Natural killer cell (primary cell): ENCODE measurements at places on chromosomes 16 and 17.

GRCh38 chr17:66281661-66282369, 20.6 kb upstream of the PRKCA start:
- no peaks in the 10 kb centered on the region for H3K4me1 ChIP-seq
- no peaks in the 10 kb centered on the region for H3K27me3 ChIP-seq
- no peak for DNase-seq
- H3K36me3 ChIP-seq: no peaks in the 10 kb centered on the region
- H3K27ac ChIP-seq: no peak overlapping the region

- peaks cover 56% of the 10 kb centered on the region for H3K4me1 ChIP-seq
- DNase-seq: no peak
- H3K27ac ChIP-seq: no peak overlapping the region
- H3K36me3 ChIP-seq: no peaks in the 10 kb centered on the region
These were observed 886 bp upstream of the OR1F1 start for GRCh38 chr16:3186946-3187690.

DNA sequence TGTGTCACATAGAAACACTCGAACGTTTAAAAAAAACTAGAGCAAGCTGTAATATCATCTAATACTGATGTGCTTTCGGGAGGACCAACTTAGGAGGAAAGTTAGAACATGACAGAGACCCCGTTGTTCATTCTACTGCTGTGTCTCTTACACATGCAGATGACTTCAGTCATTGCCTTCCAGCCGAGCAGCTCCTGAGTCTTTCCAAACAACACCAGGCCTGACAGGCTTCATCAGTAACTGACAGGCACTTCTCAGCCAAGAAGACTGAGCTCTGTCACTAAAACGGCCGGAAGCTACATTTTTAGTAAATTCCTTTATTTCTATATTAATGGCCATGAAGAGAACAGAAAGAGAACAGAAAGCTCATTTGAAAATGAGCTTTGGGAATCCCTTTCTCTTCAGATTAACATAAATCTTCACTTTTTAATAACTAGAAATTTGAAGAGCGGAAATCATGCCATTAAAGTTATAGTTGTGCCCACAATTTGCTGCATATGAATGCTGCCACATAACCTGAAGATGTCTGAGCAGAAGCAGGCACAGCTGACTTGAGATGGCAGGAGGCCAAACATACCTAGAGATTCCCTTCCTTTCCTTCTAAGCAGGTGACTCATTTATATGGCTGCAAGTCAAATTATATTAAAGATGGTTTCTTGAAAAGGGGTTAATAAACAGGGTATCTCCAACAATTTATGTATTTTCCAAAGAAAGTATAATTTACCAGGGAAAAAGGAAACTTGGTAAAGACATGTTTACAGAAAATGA, 148.9 kb downstream of the ITFG1 start:
- no peak for DNase-seq
- H3K36me3 ChIP-seq: peaks cover 13% of the 10 kb centered on the region
- H3K4me1 ChIP-seq: no peaks in the 10 kb centered on the region
- no peak overlapping the region for H3K27ac ChIP-seq

- H3K4me3 ChIP-seq: no peak overlapping the region
- DNase-seq: no peak
These were observed 32.0 kb downstream of the CDH13 start for GRCh38 chr16:82658796-82659195.

DNA sequence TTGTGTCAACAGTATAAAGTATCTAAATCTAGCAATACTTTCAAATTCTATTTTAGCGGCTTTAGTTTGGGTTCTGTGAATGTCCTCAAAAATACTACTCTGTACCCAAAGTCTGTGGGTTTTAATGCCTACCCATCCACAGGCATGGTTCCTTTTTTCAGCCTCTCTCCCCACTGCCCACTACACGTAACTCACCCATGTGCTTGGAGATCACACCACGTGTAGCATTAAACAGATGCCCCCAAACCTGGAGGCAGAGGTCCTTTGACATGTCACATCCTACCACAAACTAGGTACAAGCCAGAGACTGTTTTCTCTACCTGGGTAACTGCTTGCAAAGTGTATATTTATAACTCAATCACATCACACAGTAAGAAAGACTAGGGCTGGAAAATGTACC, 5.4 kb downstream of the DYNC1LI2 start:
- no peak overlapping the region for H3K27ac ChIP-seq
- no peaks in the 10 kb centered on the region for H3K27me3 ChIP-seq
- H3K4me1 ChIP-seq: peaks cover 27% of the 10 kb centered on the region
- H3K36me3 ChIP-seq: peaks cover 35% of the 10 kb centered on the region
- H3K4me3 ChIP-seq: no peak overlapping the region
